ENCODE measurements at places on chromosomes 4 and X.

DNA sequence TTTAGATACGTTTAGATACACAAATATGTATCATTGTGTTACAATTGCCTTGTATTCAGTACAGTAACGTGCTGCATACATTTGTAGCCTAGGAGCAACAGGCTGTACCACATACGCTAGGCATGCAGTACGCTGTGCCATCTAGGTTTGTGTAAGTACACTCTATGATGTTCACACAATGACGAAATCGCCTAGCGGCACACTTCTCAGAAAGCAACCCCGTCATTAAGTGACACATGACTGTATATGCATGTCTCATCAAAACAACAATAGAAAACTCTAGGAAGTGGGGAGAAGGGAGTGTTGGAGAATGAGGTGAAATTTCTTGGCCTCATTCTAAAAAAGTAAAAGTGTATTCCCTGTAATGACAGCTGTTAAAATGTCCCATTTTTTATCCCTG lies 32.7 kb downstream of the CCDC149 start:
- no peak for DNase-seq

DNA sequence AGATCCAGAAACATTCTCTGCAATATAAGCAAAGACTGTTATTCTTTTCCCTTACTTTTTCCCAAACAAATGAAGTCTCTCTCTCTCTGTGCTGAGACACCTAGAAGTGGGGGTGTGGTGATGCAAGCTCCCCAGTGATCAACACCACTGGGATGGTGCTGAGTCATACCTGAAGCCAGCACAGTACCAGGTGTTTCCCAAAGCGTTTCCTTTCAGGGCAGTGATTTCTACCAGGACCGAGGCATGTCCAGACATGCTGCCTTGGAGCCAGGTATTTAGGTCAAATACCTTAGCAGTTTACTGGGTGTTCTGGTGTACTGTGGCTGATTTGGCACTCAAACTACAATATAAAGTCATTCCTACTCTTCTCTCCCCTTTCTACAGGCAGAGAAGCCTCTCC lies 726.5 kb downstream of the FAM133A start:
- no peak for DNase-seq

DNA sequence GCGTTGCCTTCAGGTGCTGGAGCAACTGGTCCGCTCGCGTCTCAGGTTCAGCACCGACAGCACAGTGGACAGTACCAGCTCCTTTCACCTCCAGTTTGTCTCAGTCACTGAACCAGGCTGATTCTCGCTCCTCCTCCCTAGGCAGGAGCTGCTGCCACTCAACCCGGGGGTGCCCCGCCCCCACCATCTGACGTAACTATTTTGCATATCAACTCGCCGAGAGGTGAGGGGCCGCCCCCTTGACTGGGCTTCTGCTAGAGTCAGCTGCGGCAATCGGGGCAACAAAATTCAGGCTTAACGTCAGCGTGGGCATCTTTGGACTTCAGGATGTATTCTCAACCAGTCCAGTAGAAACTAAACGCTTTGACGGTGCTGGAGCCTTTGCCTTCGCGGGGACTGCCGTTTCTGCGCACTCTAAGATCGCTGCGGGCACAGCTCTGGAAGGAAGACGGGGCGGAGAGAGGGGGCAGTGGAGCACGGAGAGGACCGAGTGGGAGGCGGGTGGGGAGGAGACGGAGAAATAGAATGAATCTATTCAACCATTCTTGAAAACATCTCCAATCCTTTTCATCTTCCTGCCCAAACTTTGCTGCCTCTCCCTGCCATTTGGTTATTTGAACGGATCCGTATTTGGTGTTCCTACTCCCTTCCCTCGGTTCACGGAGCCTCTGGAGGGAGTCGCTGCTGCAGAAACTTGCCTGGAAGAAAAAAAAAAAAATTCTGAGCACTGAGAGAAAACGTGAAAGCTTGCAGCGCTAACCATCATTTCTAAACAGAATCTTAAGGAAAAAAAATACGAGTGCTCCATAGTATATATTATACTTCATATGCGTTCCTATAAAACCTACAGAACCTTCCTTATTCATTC lies at the start of gene FSTL5:
FSTL5 (minus strand) TSS at position 109 of the 868 bp plus-strand sequence. CDS start 52,604 bp downstream, outside the sequence.
- peak; percentile 91 for DNase-seq

DNA sequence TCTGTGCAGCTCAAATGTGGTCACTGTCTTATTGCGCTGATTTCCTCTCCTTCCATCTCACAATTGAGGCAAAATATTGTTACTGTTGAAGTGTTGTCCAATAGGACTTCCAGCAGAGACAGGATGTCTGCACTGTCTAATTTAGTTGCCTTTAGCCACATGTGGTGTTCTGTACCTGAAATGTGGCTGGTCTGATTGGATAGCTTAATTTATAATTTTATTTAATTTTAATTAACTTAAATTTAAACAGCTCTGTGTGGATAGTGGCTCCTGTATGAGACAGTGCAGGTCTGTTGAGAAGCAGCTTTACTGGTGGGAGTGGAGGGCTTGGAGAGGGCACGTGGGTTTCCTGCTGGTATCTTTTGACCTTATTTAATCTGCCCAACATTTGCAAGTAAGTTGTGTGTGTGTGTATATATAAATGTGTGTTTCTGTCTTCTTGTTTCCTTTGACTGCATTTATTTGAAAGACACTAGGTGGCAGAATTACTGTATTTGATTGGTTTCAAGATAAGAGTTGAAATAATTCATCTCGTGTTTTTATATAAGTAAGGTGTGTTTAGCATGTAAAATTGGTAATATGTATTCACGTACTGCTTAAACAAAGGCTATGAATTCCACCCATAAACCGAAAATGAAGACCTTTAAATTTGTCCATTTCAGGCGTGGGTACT lies 55.3 kb upstream of the MSANTD1 start:
- DNase-seq = no peak

- DNase-seq = no peak
Measured at GRCh38 chr4:26257850-26258249, 63.0 kb upstream of the RBPJ start.

- no peak for DNase-seq
Measured at GRCh38 chr4:180422989-180423711, 1820.1 kb upstream of the TENM3 start.

GRCh38 chrX:119573840-119574393 lies 446 bp upstream of the UBE2A start:
- peak; percentile 51 for DNase-seq

DNA sequence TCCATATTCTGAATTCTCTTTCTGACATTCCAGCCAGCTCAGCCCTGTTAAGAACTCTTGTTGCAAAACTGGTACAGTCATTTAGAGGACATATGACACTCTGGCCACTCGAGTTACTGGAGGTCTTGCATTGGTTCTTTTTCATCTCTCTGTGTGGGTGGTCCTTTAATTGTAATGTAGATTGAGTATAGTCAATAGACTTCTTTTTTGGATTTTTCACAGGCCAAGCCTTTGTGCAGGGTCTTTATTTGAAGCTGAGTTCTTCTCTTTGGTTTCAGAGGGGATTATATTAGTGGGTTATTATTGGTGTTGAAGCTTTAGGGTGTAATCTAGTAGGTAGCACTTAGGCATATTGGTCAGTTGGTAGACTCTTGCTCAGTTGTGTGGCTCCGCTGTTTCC lies 118.0 kb upstream of the GIMD1 start:
- no peak for DNase-seq

- no peak for DNase-seq
Measured at GRCh38 chr4:963276-964225, 9.8 kb downstream of the DGKQ start.

DNA sequence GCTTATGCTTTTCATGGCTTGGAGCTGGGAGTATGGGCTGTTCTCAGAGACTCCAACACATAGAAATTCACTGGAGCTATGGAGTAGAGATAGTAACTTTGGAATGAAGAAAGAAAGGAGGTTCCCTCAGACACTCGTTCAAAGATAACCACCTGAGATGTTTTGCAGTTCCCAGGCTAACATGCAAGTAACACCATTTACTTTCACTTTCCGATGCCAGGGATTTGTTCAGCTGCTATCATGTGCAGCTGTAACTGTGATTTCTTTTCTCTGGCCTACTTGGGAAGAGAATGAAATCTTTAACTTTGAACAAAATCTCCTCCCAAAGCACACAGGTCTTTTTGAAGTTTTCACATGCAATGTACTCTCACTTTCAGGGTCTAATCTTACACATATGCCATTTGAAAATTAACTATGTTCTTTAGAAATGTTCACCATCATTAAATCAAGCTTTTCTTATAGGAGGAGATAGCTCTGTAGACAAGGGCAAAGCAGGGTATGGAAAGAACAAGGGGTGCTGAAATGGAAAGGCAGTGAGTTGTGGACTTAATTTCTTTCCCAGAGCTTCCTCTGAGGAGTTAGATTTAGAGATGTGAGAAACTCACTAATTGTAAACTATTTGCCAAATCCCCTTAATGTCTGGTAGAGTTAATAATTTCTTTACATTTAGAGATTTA lies 514.3 kb downstream of the PDHA2 start:
- DNase-seq = no peak

- DNase-seq = no peak
Measured at GRCh38 chr4:125529071-125529470, 214.3 kb downstream of the FAT4 start.

GRCh38 chrX:30626402-30626801 lies 26.8 kb upstream of the GK start:
- no peak for DNase-seq

- no peak for DNase-seq
Measured at GRCh38 chrX:132169554-132169953, 41.7 kb upstream of the FRMD7 start.

- no peak for DNase-seq
Measured at GRCh38 chr4:55258152-55258865, 87.7 kb upstream of the SRD5A3 start.

GRCh38 chr4:76589872-76590797 lies 155.1 kb downstream of the SHROOM3 start:
- peak; percentile 76 for DNase-seq

DNA sequence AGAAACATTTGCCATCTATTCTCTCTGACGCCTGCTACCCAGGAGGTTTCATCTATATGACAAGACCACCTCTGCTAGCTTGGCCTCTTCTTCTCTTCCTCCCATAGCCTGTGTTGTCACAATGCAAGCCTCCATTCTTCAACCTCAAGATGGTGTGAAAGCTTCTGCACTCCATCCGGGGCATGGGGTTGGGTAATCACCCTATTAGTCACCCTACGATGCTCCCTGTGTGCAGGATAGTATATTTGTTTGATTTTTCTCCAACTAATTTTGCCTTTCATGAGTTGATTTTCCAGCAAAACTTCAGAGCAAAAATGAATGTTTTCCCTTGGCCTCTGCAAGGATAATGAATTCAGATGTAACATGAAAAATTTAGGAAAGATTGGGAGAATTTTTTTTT lies 128.0 kb upstream of the STS start:
- no peak for DNase-seq

DNA sequence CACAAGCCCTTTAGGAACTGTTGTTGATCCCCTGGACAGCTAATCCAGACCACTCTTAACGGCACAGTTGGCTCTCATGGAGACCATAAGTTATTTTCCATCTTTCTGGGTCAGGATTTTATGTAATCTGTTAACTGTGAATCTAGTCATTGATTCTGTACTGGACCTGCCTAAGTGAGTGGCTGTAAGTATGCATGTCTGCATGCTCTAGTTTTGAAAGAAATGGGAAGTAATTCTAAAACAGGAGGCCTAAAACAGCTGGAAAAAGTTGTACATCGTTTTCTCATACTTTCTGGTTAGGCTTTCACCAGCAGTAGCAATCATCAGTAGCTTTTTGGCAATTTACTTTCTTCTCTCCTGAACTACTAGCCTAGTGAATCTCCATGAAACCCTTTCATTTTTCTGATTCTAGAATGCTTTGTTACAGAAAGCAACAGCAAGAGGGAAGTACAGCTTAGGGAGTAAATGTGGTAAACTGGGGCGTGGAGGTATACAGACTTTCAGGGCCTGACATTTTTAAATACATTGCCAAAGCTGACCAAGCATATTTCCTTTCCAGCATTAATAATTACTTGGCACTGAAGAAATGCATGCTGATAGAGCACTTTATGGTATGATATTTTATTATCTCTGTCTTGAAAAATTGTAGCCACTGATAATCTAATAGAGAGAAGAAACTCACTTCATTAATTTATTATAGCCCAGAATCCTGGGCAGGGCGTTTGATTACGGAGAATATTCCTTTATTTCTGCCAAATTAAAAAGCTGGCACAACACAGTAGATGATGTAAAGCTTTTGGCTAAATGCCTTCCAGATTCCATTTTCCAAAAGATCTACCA lies 202.7 kb downstream of the BANK1 start:
- DNase-seq = no peak

DNA sequence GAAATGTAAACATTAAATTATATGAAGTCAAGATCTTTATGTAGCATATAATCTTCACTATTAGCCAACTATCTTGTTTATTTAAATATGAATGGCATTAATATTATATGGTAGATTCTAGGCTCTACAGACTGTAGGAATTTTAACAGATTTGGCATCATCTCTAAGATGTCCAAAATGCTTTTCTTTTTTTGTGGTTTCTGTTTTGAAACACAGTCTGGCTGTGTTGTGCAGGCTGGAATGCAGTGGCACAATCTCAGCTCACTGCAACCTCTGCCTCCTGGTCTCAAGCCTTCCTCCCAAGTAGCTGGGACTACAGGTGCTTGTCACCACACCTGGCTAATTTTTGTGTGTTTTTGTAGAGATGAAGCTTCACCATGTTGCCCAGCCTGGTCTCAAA lies 76.2 kb downstream of the ELOVL6 start:
- DNase-seq = no peak

DNA sequence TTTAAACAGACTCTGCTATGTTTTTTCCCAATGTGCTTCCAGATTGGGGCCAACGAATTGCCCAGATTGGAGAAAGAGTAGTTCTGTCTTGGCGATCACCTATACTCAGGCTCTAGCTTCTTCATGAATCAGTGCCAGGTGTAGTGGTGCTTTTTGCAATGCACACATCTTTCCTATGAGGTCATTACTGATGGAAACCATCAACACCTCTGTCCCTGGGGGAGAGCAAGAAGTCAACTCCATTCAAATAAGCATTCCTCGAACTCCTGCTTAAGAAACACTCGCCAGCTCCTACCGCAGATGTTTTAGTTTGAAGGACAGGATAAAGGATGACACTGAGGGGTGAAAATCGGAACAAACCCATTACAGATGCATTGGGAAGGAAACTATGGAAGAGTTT lies 156.5 kb upstream of the DKK2 start:
- DNase-seq = no peak

GRCh38 chrX:3462166-3462508 lies 115.7 kb upstream of the MXRA5 start:
- no peak for DNase-seq

DNA sequence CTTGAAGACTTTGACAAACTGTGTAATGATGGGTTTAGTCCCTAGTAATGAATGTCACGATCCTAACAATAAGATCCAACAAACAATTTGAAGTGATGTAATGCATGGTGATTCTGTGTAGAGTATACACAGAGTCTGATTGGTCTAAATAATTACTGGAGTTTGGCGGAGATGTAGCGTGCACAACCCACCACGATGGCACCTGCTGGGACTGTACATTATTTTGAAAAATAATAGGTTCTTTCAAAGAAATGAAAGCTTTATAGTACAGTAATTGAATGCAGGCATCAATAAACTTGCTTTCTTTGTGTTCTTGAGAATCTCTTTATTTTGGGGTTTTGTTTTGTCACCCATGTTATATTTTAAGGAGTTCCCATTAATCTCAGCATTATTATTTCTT lies 902.2 kb upstream of the PCDH7 start:
- DNase-seq = no peak

- DNase-seq = no peak
Measured at GRCh38 chrX:109967156-109967555, 35.8 kb upstream of the TMEM164 start.

GRCh38 chrX:48835524-48836329 lies at the start of gene PCSK1N:
PCSK1N (minus strand) TSS chrX:48835610; CDS start chrX:48835532, 78 bp downstream.
- no peak for DNase-seq

GRCh38 chr4:182251116-182251515 lies 7.9 kb downstream of the TENM3 start:
- DNase-seq = no peak

Measured in right hindlimb (tissue), 1 donor.